ENCODE measurements at places on chromosomes 6 and 20. TPM values are rescaled to one million over a fixed set of nuclear protein-coding genes. Genes with fewer than 3 reads are reported as not detected.

PNPLA1 gene
- total RNA-seq = not detected

DUSP15 gene
- total RNA-seq = not detected

CTCFL gene
- total RNA-seq = not detected

MICB gene
- 17.5 TPM for total RNA-seq

TMEM170B gene
- total RNA-seq = 1.1 TPM

Data from renal cortical epithelial cell (primary cell).